Mammary epithelial cell (primary cell): ENCODE measurements at places on chromosomes 12 and 14.

DNA sequence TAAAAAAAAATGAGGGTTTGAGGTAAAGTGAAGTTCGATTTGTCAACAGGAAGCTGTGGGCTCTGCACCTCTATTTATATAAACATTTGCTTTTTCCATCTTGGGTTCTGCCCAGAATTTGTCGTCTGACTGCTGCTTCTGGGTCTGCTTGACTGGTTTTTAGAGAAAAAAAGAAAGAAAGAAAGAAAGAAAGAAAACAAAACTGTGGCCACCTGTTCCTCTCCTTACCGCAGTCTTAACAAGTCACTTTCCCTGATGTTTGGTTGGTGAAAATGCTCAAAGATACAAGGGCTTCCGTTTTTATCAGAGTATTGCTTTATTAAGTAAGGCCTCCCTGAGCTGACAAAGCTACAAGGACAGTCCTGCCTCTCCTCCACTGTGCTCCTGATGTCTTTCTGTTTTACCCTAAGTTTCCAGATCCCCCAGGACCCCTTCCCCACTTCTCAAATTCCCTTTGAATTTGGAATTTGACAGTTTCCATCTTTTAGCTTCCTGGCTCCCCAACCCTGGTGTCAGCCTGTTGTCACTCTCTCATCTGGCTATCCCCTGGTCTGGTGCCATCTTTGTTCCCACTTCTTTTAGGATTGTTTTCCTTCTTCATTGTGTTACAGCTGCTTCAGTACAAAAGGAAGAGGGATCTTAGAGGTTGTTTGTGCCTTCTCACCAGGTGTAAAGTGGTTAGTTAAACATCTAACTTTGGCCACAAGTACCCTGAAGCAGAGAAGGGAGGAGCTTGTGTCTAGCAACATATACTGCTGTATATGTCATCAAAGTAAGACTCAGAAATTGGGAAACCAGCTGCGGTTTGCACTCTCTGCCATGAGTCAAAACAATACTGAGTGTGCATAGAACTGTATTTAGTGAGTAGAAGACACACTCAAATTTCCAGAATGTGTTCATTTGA is 18.0 kb downstream of the MFAP5 start:
- DNase-seq = peak; percentile 68

- DNase-seq = peak; percentile 3
Observed at GRCh38 chr12:4849115-4849541, 60.6 kb upstream of the KCNA1 start.

- DNase-seq = no peak
Observed at GRCh38 chr12:52884526-52885293, 20.2 kb downstream of the KRT8 start.

DNA sequence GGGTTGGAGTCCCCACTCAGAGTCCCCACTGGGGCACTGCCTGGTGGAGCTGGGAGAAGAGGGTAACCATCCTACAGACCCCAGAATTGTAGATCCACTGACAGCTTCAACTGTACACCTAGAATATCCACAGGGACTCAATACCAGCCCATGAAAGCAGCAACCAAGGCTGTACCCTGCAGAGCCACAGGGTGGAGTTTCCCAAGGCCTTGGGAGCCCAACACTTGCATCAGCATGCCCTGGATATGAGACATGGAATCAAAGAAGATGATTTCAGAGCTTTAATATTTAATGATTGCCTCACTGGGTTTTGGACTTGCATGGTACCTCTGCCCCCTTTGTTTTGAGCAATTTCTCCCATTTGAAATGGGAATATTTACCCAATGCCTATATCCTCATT is 80.4 kb downstream of the RASSF9 start:
- peak; percentile 74 for DNase-seq
